Activated CD4-positive, alpha-beta memory T cell treated with anti-CD3 and anti-CD28 coated beads, Interleukin-2, amount 10 ng/mL, durations not matched to agents 7 days and 5 days (primary cell): ENCODE measurements at places on chromosomes 7 and 10.

DNA sequence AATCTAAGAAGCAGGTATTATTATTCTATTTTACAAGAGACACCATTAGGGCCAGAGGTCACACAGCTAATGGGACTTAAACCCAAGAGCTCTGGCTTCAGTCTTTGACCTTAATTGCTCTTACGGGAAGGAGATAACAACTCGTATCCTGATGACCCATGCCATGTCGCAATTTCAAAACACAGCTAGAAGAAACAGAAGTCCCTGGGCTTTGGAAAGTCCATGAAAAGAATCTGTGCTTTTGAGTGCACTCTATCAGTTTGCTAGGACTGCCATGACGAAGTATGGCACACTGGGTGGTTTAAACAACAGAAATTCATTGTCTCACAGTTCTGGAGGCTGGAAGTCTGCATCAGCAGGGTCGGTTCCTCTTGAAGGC is 247.8 kb upstream of the AOAH start:
- DNase-seq = no peak

- no peak for DNase-seq
These were observed 12.4 kb downstream of the UBE2H start for GRCh38 chr7:129940329-129940728.

GRCh38 chr10:96576277-96576980 is 10.4 kb downstream of the TM9SF3 start:
- no peak for DNase-seq

DNA sequence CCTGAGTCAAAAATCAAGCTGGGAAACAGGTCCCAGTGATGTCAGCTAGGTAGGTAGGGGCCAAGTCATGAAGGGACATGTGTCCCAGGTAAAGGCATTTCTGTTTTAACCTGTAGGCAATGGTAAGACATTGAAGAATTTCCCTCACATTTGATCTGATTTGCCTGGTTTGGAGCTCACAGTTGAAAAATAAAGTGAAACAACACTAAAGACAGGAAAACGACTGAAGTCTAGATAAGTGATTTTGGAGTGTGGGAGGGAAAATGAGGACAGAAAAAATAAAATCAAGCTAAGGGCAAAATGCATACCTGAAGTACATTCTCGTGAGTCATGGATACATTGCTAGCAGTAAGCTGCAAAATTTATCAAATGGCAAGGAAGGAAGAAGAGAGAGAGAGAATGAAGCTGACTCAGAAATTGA is 169.9 kb downstream of the SKIDA1 start:
- no peak for DNase-seq

GRCh38 chr10:113060201-113061053 is 110.4 kb downstream of the TCF7L2 start:
- no peak for DNase-seq

GRCh38 chr10:136465-136762 is 1.2 kb downstream of the ZMYND11 start:
- no peak for DNase-seq

DNA sequence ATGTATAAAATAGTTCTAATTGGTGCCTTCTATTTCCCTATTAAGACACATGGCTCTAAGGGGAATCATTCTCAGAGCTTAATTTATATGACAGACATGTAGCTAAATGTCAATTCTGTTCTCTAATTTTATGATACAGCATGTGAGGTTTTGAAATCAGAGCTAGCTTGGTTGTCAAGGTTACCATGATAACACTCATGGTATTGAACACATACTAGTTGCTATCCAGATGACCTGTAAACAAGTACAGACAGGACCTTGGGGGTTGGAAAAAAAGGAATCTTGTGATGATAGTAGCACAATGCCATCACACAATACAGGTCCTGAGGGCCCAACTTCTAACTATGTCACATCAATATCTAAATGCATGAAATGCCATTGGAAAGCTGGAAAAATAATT is 49.2 kb downstream of the RHOBTB1 start:
- no peak for DNase-seq

- DNase-seq = peak; percentile 86
These were observed 56.3 kb downstream of the CACUL1 start for GRCh38 chr10:118698421-118698820.

DNA sequence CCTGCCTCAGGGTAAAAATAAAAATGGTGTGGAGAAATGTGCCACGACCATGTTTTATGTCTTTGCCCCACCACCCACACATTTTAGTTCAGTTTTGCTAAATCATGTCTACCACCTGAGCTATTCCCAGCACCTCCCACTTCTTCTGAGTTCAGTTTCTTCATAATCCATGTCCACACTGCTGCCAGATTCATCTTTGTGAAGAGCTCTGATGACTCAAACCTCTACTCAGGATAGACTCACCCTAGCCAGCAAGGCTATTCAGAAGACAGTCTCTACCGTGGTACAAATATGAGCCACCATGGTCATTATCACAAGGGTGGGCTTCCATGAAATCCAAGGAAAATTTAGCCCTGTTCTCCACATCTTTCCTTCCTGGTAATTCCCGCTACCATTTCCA is 231.1 kb upstream of the PRKCQ start:
- no peak for DNase-seq

DNA sequence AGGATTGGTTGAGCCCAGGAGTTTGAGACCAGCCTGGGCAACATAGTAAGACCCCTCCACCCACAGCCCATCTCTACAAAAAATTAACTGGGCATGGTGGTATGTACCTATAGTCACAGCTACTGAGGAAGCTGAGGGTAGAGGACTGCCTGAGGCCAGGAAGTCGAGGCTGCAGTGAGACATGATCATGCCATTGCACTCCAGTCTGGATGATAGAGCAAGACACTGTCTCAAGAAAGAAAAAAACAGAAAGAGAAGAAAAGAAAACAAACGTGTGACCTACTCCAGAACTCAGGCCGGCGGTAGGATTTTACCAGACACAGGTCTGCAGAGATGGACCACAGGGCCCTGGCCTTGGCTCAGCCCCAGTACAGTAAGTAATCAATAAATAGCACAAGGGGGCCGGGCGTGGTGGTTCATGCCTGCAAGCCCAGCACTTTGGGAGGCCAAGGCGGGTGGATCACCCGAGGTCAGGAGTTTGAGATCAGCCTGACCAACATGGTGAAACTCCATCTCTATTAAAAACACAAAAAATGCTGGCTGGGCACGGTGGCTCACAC is 35.4 kb upstream of the TNRC18 start:
- DNase-seq = no peak

DNA sequence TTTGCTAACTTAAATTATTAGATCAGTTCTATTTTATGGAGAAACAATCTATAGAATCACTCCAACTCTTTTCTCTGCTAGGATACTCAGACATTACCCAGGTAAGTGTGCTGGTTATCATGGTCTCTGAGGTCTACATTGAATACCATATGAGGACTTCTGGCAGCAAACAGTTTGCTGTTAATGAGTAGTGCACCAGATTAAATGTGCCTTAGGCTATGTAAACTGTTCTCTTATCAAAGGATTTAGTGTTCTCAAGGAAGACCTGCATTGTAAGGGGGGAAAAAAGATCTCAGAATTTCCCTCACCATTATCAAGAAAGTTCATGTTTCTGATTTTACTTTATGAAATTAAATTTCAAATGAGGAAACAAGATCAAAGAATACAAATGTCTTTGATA is 107.5 kb downstream of the ITGB8 start:
- DNase-seq = no peak

- DNase-seq = no peak
These were observed 102.3 kb upstream of the ARHGAP21 start for GRCh38 chr10:24826009-24826408.

GRCh38 chr10:124132876-124133275 is 39.5 kb upstream of the CHST15 start:
- no peak for DNase-seq

DNA sequence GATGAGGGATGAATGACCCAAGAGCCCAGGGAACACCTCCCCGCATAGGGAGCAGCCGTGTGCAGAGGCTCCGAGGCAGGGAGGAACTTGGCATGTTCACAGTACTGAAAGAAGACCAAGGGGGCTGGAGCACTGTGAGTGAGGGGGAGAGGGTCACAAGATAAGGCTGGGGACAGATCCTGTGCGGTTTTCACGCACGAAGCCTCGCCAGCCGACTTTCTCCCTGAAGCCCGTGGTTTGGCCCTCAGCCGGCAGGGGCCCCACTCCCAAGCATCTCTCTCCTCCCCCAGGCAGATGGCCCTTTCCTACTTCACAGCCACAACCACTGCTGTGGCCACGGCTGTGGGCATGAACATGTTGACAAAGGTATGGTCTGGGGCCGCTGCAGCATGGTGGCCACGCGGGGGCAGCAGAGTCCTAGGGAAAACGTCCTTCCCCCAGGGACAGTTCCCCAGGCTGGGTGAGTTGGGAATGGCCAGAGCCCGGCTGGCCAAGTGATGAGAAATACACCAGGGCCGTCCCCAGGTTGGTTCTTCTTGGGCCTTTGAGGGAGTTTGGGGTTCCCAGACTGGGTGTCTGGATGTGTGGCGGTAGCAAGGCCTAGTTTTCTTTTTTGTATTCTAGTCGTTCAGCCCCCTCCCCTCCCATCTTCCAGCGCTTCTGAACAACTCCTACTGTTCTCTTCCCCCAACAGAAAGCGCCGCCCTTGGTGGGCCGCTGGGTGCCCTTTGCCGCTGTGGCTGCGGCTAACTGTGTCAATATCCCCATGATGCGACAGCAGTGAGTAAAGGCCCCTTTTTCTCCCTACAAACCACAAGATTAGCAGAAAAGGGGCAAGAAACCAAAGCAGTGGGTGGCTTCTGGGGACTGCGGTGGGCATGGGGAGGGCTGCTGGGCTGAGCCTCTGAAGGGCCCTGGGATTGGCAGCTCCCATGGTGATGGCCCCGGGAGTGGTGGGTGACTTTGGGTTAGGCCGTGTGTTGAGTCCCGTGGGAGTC is 14.4 kb upstream of the WBP1L start:
- DNase-seq = peak; percentile 69

DNA sequence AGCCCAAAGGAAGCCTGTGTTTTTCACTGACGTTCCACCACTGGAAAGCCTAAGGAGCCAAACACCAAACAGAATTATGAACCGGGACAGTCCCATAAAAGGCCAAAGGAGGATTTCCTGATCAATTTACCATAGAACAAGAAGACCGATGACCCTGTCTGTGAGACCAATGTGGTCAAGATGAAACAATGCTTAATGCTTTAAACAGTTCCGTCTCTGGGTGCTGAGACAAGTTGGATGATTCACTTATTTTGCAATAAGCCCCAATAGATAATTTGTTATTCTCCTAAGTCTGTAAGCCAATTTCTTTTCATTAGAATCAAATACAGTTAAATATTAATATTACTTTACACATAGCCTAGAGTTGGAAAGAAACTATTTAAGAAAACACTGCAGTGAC is 134.9 kb downstream of the MICU1 start:
- no peak for DNase-seq

DNA sequence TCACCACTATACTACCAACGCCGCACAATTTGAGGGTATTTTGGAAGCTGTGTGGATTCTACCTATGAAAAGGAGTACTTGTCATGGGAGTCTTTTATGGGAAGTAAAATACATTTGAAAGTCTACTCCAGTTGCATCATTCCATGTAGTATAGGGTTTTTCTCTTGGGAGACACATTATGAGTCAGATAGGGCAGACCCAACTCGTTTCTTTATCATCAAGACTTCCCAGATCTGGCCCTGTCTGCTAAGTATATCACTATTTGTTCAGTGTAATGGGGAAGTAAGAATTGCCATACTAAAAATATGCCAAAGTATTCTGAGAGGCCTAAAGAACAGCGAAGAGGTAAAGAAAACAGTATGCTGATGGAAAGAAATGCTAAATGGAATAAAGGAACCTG is 144.2 kb downstream of the SPAG6 start:
- DNase-seq = no peak

DNA sequence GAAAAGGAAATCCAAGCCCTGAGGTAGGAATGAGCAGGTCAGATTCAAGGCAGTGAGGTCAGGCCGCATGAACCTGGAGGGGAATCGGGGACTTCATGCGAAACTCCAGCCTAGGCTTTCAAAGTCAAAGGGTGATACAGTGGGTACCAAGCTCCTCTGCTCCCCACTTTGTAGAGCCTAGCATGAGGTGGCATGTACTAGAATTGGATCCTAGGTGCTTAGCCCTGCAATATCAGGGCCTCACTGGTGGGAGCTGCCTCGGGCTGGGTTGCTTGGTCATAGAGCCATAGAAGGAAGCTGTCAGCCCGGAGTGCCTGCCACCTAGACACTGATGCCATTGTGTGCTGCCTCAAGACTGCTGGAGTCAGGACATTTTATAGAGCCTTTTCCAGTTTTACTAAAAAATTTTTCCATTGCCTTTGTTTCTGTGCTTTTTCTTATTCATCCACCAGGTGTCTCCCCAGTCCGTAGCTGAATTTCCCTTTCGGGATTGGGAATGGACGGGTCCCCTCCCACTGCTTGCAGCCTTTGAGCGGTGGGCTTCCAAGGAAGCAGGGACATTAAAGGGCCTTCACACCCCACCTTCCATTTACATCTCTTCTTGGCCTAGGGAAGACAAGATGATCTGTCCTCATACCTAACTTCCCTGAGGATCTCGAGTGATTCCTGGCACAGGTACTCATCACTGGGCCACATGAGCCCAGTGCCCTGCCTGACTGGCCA is 5.5 kb upstream of the LZTS2 start:
- no peak for DNase-seq

GRCh38 chr7:19701471-19701870 is 7.4 kb downstream of the POLR1F start:
- no peak for DNase-seq

- peak; percentile 72 for DNase-seq
These were observed 11.1 kb downstream of the FAM53B start for GRCh38 chr10:124732931-124733570.

DNA sequence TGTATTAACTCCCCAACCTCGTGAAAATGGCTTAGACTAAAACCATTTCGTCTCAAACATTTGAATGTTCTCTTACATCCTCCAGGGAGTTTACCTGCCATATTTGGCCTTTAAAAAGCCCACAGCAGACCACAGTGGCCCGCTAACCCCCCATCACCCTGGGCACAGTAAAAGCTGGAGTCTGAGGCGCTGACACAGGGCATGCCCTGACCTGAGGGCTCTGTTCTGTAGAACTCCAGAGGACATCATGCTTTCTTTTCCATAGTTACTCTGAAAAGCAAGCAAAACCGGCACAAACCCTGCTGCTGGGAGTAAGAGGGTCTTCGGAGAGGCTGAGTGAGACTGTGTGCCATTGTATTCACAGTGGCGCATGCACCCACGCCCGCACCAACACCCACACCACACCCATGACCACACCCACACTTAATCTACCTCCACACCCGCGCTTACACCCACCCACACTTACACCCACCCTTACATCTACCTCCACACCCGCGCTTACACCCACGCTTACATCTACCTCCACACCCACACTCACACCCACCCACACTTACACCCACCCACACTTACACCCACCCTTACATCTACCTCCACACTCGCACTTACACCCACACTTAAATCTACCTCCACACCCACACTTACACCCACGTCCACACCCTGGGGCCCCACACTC is 32.1 kb downstream of the LRRC27 start:
- DNase-seq = no peak
